Thoracic aorta (tissue), 2 donors: ENCODE measurements at places on chromosomes 3 and 15. TPM values are rescaled to one million over a fixed set of nuclear protein-coding genes. Genes with fewer than 3 reads are reported as not detected.

- no peaks in the 10 kb centered on the region for H3K4me1 ChIP-seq
- no peaks in the 10 kb centered on the region for H3K36me3 ChIP-seq
- H3K27ac ChIP-seq: no peak overlapping the region
- H3K27me3 ChIP-seq: no peaks in the 10 kb centered on the region
- DNase-seq: no peak
These were observed 1264.3 kb upstream of the ALCAM start for GRCh38 chr3:104102386-104102785.

DNA sequence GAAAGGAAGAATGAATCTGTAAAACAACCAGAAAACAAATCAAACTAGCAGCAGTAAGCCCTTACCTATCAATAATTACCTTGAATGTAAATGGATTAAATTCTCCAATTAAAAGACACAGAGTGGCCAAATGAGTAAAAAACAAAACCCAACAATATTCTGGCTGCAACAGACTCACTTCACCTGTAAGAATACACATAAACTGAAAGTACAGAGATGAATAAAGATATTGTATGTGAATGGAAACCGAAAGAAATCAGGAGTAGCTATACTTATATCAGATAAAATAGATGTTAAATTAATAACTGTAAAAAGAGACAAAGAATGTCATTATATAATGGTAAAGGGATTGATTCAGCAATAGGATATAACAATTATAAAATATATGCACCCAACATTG is 514.5 kb upstream of the DPPA4 start:
- no peak overlapping the region for H3K27ac ChIP-seq
- H3K27me3 ChIP-seq: no peaks in the 10 kb centered on the region
- no peak for DNase-seq
- no peaks in the 10 kb centered on the region for H3K36me3 ChIP-seq

- no peak overlapping the region for H3K27ac ChIP-seq
- H3K4me1 ChIP-seq: no peaks in the 10 kb centered on the region
- no peaks in the 10 kb centered on the region for H3K27me3 ChIP-seq
- no peak for DNase-seq
These were observed 130.8 kb downstream of the UACA start for GRCh38 chr15:70632491-70633102.

DNA sequence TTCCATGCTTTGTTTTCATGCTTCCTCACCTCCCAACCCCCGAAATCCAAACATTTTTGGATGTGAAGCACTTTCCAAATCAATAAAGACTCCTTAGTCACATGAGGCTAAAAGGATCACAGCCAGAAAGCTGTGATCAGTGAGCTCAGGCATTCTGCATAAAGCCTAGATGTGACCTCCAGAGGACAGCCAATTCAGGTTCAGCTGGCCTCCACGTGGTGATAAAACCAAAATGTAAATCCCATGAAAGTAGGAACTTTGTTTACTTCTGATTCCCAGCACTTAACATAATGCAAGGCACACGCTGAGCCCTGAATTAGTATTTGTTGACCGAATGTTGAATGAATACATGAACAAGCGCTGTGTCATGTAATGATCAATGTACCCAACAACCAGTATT is 249.5 kb upstream of the EOMES start:
- no peak for DNase-seq
- no peaks in the 10 kb centered on the region for H3K4me1 ChIP-seq
- H3K36me3 ChIP-seq: no peaks in the 10 kb centered on the region
- H3K4me3 ChIP-seq: no peak overlapping the region

DNA sequence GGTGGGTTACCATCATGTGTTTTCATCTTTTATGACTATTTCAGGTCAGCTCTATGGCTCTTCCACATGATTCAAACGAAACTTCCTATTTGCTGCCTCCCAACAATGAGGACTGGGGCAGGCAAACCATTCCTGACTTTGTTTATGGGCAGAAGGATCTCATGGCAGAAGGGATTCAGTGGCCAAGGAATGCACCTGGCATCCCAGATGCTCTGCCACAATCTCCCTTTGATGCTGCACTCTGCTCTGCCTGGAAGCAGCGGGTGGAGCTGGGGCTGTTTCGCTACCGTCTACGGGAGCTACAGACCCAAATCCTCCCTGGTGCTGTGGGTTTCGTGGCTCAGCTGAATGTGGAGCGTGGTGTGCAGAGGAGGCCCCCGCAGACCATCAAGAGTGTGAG is 6.8 kb downstream of the GDPGP1 start:
- DNase-seq: no peak
- H3K4me3 ChIP-seq: no peak overlapping the region
- no peaks in the 10 kb centered on the region for H3K27me3 ChIP-seq
- H3K27ac ChIP-seq: no peak overlapping the region
- H3K36me3 ChIP-seq: no peaks in the 10 kb centered on the region
- no peaks in the 10 kb centered on the region for H3K4me1 ChIP-seq

PXK gene
- 34.2 TPM for total RNA-seq

- no peak for DNase-seq
- H3K36me3 ChIP-seq: no peaks in the 10 kb centered on the region
- H3K4me1 ChIP-seq: peaks cover 5% of the 10 kb centered on the region
- H3K27me3 ChIP-seq: no peaks in the 10 kb centered on the region
- H3K4me3 ChIP-seq: no peak overlapping the region
These were observed 27.7 kb downstream of the POC1A start for GRCh38 chr3:52126500-52126899.

PLIN1 gene
- 5.7 TPM for total RNA-seq
